ENCODE measurements at places on chromosomes 1 and 21. TPM values are rescaled to one million over a fixed set of nuclear protein-coding genes. Genes with fewer than 3 reads are reported as not detected.

KRTAP10-2 gene
- polyA plus RNA-seq = not detected

CFHR4 gene
- polyA plus RNA-seq = not detected

KCNJ6 gene
- 0.10 TPM for polyA plus RNA-seq

C1orf185 gene
- polyA plus RNA-seq = not detected

APCS gene
- not detected for polyA plus RNA-seq

PIK3R3 gene
- 36.5 TPM for polyA plus RNA-seq

OLFML3 gene
- 59.0 TPM for polyA plus RNA-seq

HENMT1 gene
- 5.4 TPM for polyA plus RNA-seq

BEND5 gene
- 5.8 TPM for polyA plus RNA-seq

LEMD1 gene
- not detected for polyA plus RNA-seq

AK4 gene
- polyA plus RNA-seq = 62.7 TPM

C1orf226 gene
- 1.5 TPM for polyA plus RNA-seq

OR2L13 gene
- not detected for polyA plus RNA-seq

CELA2B gene
- polyA plus RNA-seq = not detected

BRINP2 gene
- polyA plus RNA-seq = 0.16 TPM

DYRK1A gene
- polyA plus RNA-seq = 15.1 TPM

FALEC gene
- 0.15 TPM for polyA plus RNA-seq

AMPD1 gene
- 0.03 TPM for polyA plus RNA-seq

OR2L8 gene
- polyA plus RNA-seq = not detected

FAM151A gene
- 0.46 TPM for polyA plus RNA-seq

SLAMF8 gene
- polyA plus RNA-seq = 3.1 TPM

C1QA gene
- polyA plus RNA-seq = 38.2 TPM

HMGCS2 gene
- 4.7 TPM for polyA plus RNA-seq

COL6A2 gene
- 455 TPM for polyA plus RNA-seq

DOP1B gene
- 4.4 TPM for polyA plus RNA-seq

IFNLR1 gene
- polyA plus RNA-seq = not detected

KIAA1614 gene
- polyA plus RNA-seq = 3.3 TPM

SHE gene
- polyA plus RNA-seq = 3.2 TPM

HSPA6 gene
- 4.4 TPM for polyA plus RNA-seq

LHX8 gene
- polyA plus RNA-seq = not detected

PKLR gene
- not detected for polyA plus RNA-seq

TNFRSF8 gene
- polyA plus RNA-seq = 3.8 TPM

LCE1C gene
- not detected for polyA plus RNA-seq

ASCL5 gene
- 0.76 TPM for polyA plus RNA-seq

WNT9A gene
- 2.5 TPM for polyA plus RNA-seq

SELE gene
- polyA plus RNA-seq = 0.87 TPM

MXRA8 gene
- polyA plus RNA-seq = 11.7 TPM

SYT2 gene
- 0.01 TPM for polyA plus RNA-seq

CRP gene
- polyA plus RNA-seq = 0.07 TPM

RNU1-4 gene
- not detected for polyA plus RNA-seq

RPTN gene
- not detected for polyA plus RNA-seq

LEPROT gene
- polyA plus RNA-seq = 52.7 TPM

MEF2D gene
- polyA plus RNA-seq = 28.7 TPM

OPTC gene
- polyA plus RNA-seq = not detected

IVL gene
- not detected for polyA plus RNA-seq

ZNF648 gene
- 0.05 TPM for polyA plus RNA-seq

STUM gene
- 0.64 TPM for polyA plus RNA-seq

TMCC2 gene
- polyA plus RNA-seq = 0.70 TPM

ATP1A2 gene
- 25.6 TPM for polyA plus RNA-seq

PM20D1 gene
- 0.45 TPM for polyA plus RNA-seq

TMEM125 gene
- not detected for polyA plus RNA-seq

LYSMD1 gene
- polyA plus RNA-seq = 3.9 TPM

ROR1 gene
- 2.1 TPM for polyA plus RNA-seq

MCOLN2 gene
- polyA plus RNA-seq = 0.36 TPM

OVAAL gene
- polyA plus RNA-seq = not detected

FAM229A gene
- polyA plus RNA-seq = 4.3 TPM

ADAMTSL4 gene
- 66.1 TPM for polyA plus RNA-seq

KRTAP27-1 gene
- not detected for polyA plus RNA-seq

TMOD4 gene
- polyA plus RNA-seq = 0.62 TPM

Data from adipose tissue (tissue), 3 donors.